ENCODE measurements at places on chromosomes 4 and X.
A peak's percentile ranks its signal among the peaks of the same experiment; 100 is the strongest.

- no peak for DNase-seq
Measured at GRCh38 chrX:31061091-31061490, 10.8 kb downstream of the FTHL17 start.

- no peak for DNase-seq
Measured at GRCh38 chr4:78939667-78940008, 400 bp upstream of the PAQR3 start.

- no peak for DNase-seq
Measured at GRCh38 chrX:94695910-94696309, 1021.9 kb downstream of the FAM133A start.

GRCh38 chr4:93394545-93395081 lies 433.9 kb upstream of the ATOH1 start:
- DNase-seq = no peak

DNA sequence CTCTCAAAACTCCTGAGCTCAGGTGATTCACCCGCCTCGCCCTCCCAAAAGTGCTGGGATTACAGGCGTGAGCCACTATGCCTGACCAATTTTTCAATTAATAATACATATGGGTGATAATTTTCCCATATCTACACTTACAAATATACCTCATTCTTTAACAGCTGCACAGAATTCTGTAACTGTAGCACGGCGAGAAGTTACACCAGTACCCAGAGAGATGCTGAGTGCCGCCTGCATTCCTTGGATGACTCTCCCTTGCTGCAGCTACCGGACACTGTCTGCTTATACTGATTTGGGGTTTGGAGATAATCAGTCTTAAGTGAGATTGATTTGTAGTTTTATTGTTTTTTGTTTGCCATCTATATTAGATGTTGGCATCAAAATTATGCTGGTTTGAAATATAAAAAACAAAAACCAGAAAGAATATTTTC lies 5.8 kb downstream of the TIFA start:
- no peak for DNase-seq

DNA sequence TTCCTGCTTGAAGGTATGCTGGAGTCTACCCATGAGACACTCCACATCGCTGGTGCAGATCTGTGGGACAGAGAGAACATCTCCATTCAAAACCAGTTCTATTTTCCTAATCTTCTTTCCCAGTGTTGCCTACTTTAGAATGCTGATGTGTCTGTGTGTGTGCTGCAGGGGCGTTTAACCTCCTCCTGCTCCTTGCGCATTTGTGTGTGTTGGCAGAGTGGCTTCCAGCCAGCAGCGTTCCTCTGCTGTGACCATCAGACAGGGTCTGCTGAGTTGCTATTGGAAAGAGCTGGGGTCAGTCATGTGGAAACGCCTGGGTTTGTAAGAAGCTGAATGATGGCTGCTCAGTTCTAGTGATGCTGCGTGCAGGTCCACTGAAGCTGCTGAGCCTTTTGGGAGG lies 223.6 kb downstream of the RBMX2 start:
- no peak for DNase-seq

DNA sequence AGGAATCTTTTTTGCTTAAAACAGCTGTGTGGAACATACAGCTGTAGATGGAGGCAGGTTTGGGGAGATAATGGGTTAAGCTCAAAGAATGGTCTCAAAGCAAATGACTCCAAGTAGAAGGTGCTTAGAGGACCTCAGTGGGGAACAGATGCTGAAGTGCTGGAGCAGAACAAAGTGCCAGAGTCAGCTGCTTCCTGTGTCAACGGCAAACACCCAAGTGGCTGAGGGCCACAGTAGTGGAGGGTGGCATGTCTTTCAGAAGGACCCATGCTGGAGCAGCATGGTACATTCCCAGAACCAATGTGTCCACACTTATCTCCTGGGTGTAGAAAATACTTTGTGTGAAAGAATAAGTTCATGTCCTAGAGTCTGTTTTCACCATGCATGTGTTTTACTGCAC lies 197.5 kb downstream of the CCNG2 start:
- DNase-seq = no peak

DNA sequence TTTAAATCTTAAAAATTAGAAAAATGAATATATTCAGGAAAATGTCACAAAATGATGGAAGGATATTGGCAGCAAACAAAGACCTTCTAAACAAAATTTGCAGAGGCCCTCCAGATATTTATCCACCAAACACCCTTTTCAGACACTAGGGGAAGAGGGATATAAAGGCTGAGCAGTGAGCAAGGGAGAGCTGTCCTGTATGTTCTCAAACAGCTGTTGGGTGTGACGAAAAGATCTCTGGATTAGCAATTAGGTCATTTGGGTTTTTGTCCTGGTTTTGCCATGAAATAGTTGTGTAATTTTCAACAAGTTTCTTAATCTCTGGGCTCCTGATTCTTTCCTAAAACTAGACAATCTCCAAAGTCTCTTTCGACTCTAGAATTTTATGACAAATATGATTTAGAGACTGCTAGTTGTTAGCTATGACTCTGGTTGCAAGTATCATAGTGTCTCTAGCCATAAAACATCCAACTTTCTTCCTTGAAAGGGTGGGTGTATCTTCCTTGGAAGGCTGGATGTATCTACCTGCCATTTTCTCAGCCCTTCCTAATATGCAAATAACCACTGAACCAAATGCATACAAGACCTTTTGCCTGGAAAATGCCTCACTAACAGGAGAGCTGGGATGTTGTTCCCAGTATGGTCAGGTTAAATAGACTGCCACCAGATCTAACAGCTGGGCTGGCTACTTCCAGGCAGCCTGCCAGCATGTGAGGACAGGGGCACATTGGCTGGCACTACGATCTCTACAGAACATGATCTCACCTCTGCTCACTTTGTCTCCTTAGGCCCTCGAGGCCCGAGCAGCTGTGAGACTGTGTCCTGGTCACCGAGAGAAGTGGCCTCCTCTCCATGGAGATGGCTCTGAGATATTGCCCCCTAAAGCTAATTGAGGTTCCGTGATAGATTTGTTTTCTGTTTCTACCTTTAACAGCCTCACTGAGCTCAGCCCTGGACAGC lies 225.5 kb upstream of the JADE1 start:
- DNase-seq = no peak

DNA sequence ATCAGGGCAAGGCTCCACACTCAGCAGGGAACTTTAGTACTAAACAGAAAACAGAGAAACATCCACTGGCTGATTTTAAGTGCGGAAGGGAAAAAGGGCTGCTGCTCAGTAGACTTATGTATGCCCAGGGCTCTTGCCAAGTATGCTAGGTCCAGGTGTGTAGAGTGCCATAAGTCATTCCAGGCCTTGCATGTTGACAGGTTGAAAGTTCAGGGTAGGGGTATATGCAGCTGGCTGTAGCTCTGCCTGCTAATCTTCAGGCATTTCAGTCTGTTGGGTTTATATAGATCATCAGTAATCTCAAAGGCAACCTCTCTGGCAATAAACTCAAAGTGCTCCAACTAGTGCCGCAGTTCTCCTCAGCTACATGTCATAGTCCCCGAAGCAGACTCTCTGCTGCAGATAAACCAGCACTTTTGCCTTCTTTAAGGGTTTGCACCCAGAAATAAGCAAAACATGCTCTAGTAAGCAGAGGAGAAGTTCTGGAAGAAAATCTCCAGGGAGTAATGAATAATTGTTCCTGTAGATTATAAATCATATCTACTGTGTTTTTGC lies 134.9 kb upstream of the GRIA3 start:
- DNase-seq = no peak

DNA sequence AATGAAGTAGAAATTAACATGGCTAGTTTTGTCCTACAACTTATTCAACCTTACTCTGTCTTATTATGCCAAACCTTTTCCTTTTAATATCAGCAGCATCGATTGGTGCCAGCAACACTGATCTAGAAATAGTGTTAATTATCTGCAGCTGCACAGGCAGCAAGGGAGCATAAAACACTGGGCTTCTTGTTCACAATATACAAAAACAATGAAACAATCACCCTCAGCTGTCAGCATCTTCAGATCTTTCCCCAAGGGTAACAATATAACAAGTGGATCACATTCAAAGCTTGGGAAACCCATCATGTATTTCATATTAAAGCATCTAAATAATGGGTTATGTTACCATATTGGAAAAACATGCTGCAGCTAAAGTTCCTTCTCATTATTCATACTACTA lies 238.1 kb downstream of the SPOCK3 start:
- no peak for DNase-seq

DNA sequence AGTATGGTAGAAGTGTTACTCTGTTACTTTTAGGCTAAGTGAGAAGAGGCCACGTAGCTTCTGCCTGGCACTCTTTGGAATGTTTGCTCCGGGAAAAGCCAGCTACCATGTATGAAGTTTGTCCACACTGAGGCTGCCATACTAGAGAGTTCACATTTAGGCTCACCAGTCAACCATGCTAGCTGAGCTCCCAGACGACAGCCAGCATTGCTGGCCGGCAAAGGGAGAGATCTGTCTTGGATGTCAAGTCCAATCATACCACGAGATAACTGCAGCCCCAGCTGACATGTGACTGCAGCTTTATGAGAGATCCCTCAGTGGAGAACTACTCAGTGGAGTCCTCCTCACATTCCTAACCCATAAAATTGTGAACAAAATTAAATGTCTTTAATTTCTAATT lies 321.2 kb upstream of the F9 start:
- DNase-seq = no peak

- no peak for DNase-seq
Measured at GRCh38 chrX:11724122-11725017, 33.7 kb upstream of the MSL3 start.

DNA sequence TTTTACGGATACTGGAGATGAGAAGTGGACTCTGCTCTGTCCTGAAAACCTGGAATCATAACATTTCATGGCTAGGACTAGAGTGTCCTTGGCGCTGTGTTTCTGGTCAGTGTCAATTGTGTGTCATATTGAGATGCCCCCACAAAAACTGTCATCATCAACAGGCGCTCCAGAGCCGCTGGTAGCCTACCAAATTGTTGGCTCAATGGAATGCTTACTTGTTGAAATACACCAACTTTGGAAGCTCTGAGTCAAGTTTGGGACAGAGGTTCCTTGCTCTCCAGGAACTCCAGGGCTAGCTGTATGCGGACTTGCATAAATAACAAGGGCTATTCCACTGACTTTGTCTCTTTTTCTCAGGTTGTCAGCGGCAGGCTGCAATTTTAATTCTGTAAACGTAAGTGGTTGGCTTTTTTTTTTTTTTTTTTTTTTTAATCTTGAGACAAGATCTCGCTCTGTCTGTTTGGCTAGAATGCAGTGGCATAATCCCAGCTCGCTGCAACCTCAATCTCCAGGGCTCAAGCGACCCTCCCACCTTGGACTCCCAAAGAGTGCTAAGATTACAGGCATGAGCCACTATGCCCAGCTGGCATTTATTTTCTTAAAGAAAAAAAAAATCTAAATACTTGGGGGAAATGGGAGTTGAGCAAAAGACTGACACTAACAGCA lies 871 bp upstream of the HPGD start:
- no peak for DNase-seq

DNA sequence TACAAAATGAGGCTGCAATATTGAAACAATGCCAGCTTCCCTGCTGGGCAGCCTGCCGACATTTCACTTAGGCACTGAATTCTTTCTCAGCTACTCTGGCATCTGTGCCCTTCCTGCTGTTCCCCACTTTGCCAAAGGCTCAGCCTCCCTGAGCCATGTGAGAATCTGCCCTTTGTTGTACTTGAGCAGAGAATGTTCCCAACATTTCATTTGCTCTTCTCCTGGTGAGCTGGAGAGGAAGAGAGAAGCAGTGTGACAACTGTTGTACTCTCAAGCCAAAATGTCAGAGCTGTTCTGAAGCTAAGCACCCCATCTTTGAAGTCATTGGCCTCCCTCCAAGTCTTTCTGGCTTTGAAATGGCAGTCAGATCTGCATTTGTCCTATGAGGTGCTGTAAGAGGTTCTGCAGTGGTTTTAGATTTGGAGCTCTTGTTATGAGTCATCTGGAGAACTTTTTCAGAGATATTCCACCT lies 32.5 kb downstream of the LANCL3 start:
- DNase-seq = no peak

DNA sequence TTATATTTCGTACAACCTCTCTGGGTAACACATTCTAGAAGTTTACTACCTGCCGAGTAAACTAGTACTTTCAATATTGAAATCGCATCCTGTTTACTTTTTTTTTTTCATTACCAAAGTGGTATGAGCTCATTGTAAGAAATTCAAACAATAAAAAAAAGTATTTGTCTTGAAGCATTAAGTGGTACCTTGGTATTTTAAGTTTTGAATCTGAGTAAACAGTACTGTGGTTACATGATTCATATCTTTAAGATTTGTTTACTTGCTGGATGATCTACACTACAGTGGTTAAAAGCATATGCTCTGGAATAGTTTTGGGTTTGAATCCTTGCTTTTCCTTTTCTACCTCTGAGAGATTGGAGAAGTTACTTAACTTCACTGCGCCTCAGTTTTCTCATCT lies 3.8 kb upstream of the MMGT1 start:
- no peak for DNase-seq

DNA sequence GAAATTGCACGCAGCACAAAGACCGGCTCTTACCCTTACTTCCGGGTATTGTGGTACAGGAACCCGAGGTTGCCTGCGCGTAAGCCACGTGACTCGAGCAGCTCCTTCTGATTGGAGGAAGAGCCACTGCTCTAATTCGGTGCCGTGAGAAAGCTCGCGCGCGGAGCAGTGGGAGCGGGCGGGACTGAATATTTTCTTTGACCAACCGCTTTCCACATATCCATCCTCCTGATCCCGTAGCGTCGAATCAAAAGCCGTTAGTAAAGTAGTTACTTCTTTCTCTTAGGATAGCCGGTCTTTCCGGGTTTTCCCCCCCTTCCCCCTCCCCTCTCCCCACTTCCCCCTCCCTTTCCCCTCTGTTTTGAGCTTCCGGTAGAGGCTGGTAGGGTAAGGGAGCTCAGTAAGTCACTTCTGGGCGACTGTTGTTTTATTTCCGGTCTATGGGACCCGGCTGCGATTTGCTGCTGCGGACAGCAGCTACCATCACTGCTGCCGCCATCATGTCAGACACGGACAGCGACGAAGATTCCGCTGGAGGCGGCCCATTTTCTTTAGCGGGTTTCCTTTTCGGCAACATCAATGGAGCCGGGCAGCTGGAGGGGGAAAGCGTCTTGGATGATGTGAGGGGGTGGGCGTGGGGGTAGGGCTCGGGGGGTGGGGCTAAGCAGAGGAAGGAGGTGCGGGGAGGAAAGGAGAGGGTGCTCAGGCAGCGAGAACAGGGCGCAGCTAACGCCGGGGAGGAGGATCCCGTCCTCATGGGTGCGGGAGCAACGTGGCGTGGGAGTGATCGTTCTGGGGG lies at the start of gene TAF1:
TAF1 (plus strand) TSS at position 483 of the 799 bp plus-strand sequence; CDS start at position 501, 18 bp downstream.
- peak; percentile 86 for DNase-seq

Data from stimulated activated CD4-positive, alpha-beta T cell treated with anti-CD3 and anti-CD28 coated beads, Interleukin-12 subunit alpha, Interleukin-12 subunit beta, amount 100 ng/mL, for 48 hours (primary cell).